ENCODE measurements at places on chromosomes 1 and 21. TPM values are rescaled to one million over a fixed set of nuclear protein-coding genes. Genes with fewer than 3 reads are reported as not detected.

- no peak for DNase-seq
Measured at GRCh38 chr1:108512239-108513043, 47.5 kb upstream of the EEIG2 start.

The GUCA2A gene
- not detected for polyA plus RNA-seq

GRCh38 chr1:40317394-40318074 is 448 bp upstream of the COL9A2 start:
- DNase-seq, result no peak

DNA sequence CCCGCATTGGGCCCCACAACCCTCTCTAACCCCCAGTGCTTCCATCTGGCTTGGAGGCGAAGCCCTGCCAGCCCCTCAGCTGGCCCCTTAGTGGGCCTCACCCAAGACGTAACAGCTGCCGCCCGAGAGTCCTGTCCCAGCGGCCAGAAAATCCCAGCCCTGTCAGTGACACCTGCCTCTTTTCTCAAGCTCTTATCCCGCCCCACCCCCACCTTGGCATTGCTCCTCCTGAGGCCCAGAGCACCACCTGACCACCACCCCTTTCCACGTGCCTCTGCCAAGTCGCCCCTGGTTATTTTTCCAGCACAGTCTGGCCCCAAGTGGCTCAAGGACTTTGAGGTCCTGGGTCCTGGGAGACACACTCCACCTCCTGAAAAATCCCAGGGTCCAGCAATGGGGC is 5.9 kb upstream of the CTRC start:
- DNase-seq, result no peak

DNA sequence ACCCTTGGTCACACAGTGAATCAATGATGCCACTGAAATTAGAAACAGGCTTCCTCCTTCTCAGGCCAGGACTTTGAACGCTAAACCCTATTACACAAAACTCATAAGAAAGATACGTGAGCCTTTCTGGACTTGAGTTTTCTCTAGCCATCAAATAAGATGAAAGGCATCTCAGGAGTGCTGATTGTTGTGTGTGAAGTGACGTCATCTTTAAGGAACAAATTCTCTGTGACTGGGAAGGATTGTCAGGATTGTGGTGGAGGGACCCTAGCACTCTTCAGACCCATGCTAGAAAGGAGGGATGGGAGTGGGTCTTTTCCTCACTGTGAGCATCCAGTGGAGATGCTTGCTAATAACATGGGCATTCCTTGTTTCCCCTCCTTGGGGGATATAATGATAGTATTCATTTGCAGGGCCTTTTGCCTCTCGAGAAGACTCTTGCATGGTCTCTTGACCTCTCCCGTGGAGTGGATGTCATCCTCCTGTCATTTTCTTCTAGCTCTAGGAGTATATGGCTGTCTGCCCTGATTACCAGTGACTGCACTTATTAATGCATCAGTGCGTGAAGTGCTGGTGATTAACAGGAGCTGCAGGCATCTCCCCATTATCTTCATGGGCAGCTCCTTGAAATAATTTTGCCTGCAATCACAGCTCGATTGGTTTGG is 39.9 kb downstream of the SPATA46 start:
- no peak for DNase-seq

The DIO1 gene
- 6.4 TPM for polyA plus RNA-seq

- no peak for DNase-seq
Measured at GRCh38 chr1:25501235-25502058, 42.0 kb upstream of the LDLRAP1 start.

The S100A11 gene
- polyA plus RNA-seq, result 251 TPM

- no peak for DNase-seq
Measured at GRCh38 chr1:82139751-82140468, 339.2 kb downstream of the ADGRL2 start.

The ILF2 gene
- polyA plus RNA-seq, result 240 TPM

DNA sequence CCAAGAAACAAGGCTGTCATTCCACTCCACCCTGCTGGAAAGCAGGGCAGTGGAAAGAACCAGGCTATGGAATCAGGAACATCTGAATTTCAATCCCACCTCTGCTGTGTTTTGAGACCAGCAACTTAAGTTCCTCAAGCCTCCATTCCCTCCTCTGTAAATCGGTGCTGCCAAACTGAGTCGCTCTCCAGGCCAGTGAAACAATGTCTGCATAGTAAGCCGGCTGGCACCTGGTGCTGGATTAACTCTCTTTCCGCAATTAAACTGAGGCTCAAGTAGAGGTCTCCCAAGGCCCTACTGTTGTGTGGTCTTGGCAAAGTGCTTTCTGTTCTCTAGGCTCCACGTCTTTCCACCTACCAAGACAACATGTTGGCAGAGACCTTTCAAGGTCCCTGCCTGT is 65.3 kb downstream of the SSBP3 start:
- DNase-seq, result no peak

- no peak for DNase-seq
Measured at GRCh38 chr1:93554883-93555872, 107.3 kb downstream of the FNBP1L start.

- DNase-seq, result no peak
Measured at GRCh38 chr1:42960122-42960390, 1.4 kb upstream of the SLC2A1 start.

The RIIAD1 gene
- polyA plus RNA-seq, result not detected
